ENCODE measurements at places on chromosomes 13 and 19.
A peak's percentile ranks its signal among the peaks of the same experiment; 100 is the strongest.

GRCh38 chr13:27120011-27120410 is 51.6 kb downstream of the USP12 start:
- no peak for DNase-seq

- no peak for DNase-seq
Observed at GRCh38 chr13:40679480-40679985, 13.1 kb upstream of the FOXO1 start.

- no peak for DNase-seq
Observed at GRCh38 chr19:12868540-12869112, 12.6 kb downstream of the DNASE2 start.

DNA sequence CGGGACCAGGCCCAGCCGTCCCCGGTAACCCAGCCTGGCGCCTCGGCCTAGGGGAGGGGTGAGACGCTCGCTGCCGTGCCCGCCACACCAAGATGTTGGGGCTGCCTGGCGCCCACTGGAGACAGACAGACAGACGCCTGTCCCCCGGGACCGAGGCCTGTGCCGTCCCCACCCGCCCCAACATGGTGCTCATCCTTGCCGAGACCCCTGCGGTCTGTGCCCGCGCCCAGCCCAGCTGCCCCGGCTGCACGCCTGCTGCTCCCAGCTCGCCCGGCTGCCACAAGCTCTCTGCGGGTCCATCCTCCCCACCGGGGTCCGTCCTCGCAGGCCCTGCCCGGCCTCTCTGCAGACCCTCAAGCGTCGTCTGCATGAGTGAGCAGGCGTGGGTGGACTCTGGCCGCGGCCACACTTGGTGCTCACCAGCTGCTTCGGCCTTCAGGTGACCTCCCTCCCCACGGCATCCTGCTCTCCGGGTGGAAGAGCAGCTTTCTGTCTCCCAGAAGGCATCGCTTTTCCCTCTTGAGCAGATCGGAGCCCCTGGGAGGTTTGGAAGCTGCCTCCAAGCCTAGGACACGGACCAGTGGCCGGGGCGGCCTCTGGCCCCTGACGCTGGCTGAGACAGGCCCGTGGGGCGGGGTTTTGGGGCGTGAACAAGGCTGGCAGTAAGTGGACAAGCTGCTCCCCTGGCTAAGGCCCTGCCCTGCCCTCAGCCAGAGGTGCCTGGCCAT is 6.7 kb upstream of the TMPRSS9 start:
- DNase-seq = no peak

DNA sequence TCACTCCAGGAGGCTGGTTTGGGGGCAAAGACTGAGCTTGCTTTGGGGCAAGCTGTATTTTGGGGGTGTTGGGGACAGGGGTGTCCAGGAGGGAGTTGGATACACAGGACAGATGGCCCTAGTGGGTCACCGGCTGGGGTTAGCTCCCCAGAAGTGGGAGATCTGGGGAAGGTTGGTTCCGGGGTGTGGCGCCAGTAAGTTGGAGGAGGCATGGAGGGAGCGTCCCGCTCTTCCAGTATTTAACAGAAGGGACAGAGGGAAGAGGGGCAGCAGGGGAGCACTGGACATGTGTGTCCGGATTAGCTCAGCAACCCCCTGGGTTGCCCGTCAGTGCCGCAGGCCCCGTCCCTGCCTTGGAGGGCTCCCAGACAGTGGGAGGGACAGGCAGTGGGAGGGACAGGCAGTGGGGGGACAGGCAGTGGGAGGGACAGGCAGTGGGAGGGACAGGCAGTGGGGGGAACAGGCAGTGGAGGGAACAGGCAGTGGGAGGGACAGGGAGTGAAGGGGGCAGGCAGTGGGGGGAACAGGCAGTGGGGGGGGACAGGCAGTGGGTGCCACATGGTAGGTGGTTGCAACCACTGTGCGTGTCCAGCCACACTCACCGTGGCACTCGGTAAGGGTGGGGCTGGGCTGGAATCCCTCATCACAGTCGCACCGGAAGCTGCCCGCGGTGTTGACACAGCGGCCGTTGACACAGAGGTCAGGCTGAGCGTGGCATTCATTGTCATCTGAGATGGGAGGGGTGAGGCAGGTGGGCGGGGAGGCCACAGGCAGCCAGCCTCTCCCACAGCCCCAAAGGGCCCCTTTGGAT is 33.2 kb downstream of the CCL25 start:
- no peak for DNase-seq

DNA sequence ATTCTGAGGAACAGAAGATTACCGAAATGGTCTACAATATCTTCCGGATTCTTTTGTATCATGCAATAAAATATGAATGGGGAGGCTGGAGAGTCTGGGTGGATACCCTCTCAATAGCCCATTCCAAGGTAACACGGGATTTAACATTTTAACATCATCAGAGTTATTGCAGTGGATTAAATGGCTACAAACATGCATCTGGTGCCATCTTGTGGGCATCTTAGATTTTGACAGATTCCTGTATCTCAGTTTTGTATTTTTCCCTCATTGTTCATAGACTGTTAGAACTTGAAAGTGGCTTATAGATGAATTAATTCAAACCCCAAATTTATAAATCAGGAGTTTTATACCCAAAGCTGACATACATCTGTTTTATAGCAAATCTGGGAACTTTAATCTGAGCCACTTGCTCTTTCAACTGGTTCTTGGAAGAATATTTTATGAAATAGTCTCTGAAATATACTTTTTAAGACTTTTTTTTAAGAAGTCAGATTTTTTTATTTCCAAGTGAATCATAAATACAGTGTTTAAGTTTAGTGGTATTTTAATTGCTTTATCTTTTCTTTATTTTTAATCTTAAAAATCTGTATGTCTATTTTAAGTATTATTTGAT is 215.2 kb downstream of the NBEA start:
- peak; percentile 0 for DNase-seq

DNA sequence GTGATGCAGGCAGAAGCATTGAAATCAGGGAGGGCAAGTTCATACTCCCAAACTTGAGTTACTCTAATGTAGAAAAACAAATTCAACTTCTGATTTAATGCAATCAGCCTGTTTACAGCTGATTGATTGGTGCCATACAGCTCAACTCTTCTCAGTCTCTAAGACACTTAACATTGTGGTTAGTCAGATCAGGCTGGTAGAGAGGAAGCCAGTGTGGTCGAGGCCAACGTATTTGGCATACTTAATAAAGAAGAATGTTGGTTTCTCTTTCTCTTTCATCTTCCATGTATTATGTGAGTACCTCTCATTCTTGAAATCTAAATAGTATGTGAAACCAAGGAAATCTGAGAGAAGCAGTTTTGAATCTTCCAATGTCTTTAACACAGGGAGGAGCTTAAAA is 255.0 kb upstream of the SLITRK1 start:
- peak; percentile 43 for DNase-seq

- no peak for DNase-seq
Observed at GRCh38 chr13:112059457-112060281, 7.3 kb upstream of the SOX1 start.

- no peak for DNase-seq
Observed at GRCh38 chr13:73939603-73940002, 194.6 kb downstream of the KLF12 start.

GRCh38 chr19:45076851-45077730 is 813 bp upstream of the ZNF296 start:
- no peak for DNase-seq

- DNase-seq = no peak
Observed at GRCh38 chr13:69959046-69959445, 148.6 kb upstream of the ATXN8OS start.

DNA sequence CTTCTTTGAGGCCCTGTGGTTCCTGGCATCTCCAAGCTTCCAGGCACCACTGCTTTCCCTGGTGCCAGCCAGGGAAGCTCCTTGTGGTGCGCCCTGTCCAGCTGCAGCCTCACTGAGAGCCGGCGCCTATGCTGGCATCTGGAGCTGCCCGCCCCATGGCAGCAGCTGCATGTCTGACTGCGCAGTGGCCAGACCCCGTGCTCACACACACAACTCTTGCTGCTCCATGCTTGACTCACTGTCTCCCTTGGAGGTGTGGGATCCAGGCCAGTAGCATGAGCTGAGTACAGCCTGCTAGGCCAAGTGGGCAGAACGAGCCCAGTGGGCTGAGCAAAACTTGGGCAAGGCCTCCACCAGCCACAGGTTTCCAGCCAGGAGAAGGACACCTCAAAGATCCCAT is 11.5 kb upstream of the SUPT20H start:
- DNase-seq = no peak

- DNase-seq = no peak
Observed at GRCh38 chr13:109651854-109652253, 134.5 kb downstream of the IRS2 start.

DNA sequence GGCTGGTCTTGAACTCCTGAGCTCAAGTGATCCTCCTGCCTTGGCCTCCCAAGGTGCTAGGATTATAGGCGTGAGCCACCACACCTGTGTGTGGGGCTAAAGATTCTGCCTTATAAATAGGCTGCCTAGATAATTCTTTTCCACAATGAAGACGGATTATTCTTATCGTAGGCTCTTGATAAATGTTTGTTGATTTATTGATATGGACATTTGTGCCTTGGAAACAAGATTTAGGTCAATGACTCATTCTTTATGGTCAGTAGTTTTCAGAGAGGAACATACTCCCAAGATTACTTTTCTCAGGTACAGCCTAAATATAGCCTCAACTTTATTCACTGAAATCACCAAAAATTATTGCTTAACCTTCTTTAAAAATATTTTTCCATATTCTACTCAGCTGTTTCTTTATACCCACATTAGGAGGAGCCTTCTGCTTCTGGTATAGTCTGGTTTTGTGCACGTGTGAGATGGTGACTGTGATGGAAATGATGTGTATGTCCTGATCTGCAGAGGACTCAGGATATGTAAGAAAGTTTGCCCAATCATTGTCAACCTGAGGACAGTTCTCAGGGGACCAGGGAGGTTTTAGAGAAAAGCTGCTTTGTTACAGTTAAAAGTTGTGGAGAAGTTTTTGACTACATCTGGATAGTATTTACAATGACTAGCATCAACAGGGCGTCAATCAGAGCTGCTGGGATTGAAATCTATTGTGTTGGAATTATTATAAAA is 208.9 kb downstream of the DNAJC15 start:
- no peak for DNase-seq

GRCh38 chr19:57314146-57314545 is 6.1 kb upstream of the ZNF543 start:
- no peak for DNase-seq

GRCh38 chr13:28719227-28720055 is 671 bp upstream of the SLC46A3 start:
- DNase-seq = no peak

- no peak for DNase-seq
Observed at GRCh38 chr13:51556740-51557139, 27.5 kb upstream of the WDFY2 start.

All from T-helper 1 cell (primary cell).